ENCODE measurements at places on chromosomes 12 and 14. TPM values are rescaled to one million over a fixed set of nuclear protein-coding genes. Genes with fewer than 3 reads are reported as not detected.
A peak's percentile ranks its signal among the peaks of the same experiment; 100 is the strongest.

- no peak for DNase-seq
These were observed 1.5 kb upstream of the FGF6 start for GRCh38 chr12:4447151-4447550.

GRCh38 chr14:96104469-96105057 is 65.4 kb downstream of the C14orf132 start:
- DNase-seq, result no peak

DNA sequence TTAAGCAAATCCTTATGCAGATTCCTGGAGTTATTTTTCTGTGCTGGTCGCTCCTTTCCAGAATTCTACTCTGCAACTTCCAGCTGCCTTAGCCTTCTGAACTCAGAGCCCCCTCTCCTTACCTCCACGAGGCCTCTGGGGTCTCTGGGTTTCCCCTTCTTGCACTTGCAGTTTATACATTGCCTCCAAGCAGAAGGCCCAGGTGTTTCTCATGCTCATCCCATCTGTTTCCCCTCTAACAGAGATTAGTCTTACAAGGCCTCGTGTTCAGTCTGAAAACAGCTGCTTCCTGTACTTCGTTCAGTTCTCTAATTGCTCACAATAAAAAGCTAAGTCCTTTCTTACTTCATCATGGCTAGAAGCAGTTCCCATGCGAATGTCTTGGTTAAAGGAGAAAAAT is 134.4 kb upstream of the FGD4 start:
- DNase-seq, result no peak

DNA sequence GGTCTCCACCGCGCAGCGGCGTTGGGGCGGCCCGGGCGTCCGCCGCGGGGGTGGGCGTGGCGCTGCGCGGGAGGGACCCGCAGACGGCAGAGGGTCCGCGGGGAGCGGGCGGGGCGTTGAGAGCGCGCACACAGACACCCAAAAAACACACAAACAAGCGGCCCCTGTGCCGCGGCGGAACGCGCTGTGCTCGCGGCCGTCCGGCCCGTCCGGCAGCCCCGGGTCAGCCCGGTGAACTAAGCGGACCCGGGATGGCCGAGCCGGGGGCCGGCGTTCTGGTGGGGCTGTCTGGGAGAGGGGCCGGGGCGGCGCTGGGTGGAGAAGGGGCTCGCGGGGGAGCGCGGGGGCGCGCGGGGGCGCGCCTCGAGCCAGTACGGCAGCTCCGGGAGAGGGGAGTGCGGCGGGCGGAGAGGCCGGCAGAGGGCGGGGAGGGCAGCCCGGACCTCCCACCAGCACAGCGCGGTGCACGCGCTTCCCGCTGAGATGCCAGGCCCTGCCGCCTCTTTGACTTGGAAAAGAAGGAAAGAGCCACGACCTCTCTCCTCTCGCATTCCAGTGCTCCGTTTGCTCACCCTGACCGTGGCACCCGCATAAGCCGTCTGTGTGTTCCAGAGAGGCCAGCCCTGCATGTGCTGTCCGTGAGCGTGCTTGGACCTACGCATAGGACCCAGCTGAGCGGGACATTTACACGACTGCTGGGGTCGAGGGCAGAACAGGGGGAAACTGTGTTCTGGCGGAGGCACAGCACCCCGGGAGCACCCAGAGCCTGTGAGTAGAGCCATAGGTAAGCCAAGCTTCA is 10.3 kb downstream of the SLC6A12 start:
- no peak for DNase-seq

GRCh38 chr14:54639611-54640010 is 72.7 kb downstream of the SAMD4A start:
- DNase-seq, result no peak

GRCh38 chr12:124687917-124688316 is 120.5 kb upstream of the NCOR2 start:
- peak; percentile 63 for DNase-seq

DNA sequence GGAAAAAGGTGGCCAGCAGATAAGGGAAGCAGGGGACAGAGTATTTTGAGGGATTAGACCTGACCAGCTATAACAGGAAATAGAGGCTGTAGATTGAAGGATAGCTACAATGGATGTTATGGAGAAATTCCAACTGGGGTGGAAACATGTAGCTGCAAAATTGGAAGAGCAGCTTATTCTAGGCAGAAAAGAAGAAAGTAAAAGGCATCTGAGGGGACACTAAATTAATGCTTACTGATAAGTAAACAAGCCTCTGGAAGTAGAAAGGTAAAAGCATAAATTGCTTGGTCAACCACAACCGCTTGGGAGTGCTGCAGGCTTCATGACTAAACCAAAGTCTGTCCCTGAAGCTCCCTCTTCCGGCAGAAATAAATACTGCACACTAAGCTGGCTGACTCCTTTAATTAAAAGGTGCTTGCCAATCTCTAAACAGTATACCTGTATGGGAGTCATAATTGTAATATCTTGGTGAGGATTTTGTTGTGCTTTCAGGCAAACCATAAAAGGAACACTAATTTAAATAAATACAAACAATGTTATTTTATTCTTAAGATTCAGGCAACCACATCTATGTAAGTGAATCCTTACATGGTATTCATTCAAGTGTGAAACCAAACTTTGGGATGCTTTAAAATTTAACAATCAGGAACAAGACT is 7.7 kb downstream of the UBC start:
- peak; percentile 98 for DNase-seq

GRCh38 chr14:49538852-49539251 is 47.3 kb downstream of the RPS29 start:
- no peak for DNase-seq

DNA sequence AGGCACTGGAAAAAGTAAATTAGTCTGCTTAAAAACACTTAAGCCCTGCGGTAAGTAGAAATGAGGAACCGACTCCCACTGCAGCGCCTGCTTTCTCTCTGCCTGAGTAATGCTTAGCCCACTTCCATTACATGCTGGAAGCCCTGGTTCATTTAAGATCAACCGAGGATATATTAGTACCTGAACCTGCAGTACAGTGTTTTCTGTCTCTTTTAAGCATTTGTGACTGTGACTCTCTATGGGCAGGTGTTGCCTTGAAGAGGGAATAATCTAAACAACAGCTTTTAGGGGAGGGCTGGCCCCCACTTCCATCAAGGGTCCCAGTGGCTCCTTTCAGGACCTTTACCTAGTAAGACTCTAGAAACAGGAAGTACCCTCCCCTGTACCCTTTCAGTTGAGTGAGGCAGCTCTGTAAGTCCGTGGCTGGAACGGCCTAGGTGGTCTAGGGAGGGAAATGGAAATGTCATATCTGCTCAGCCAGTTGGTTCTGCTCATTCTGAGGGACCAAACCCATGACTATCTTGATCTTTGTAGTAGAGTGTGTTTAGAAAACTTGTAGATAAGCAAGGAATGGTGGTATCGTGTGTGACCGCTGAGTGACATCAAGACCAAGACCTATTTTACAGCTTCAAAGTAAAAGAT is 56.2 kb downstream of the FNTB start:
- no peak for DNase-seq

- peak; percentile 86 for DNase-seq
These were observed 730 bp downstream of the CLSTN3 start for GRCh38 chr12:7130701-7131501.

- no peak for DNase-seq
These were observed 18.5 kb upstream of the DHRS7 start for GRCh38 chr14:60183741-60184140.

DNA sequence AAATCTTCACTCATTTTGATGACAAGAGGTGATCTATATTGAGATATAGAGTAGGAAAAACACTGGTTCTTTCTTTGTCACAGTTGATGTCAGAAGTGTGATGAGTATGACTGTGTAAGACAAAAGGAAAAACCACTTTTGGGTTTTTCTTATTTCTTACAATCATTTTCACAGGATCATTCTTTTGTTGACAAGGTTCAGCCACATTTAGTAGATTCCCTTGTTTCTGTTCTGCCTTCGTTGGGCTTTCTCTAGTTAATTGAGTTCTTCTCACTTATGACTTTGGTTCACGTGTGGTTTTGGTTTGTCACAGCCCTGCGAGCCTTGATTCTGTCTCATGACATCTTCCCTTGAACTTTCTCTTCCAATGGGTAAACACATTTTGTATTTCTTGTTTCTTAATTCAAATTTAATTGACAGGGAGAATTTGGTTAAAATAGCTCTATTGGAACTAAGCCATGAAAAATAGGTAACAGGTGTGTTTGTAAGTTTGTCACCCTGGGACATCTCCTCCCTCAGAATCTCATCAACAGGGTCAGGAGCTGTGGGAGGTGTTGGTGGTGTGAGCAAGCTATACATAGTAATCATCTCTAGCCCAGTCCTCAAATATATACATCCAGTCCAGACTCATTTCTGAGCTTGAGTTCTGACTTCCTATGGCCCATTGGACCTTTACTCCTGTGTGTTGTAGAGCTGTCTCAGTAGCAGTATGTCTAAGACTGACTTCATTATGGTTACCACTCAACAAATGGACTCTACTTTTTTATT is 255.3 kb downstream of the BMP4 start:
- DNase-seq, result no peak

- no peak for DNase-seq
These were observed 1.8 kb upstream of the KRT82 start for GRCh38 chr12:52407918-52408317.

- peak; percentile 61 for DNase-seq
These were observed 98.1 kb downstream of the DDHD1 start for GRCh38 chr14:53055003-53055402.

The TMEM179 gene
- not detected for total RNA-seq

The LGALS3 gene
- 12.2 TPM for total RNA-seq

The KERA gene
- total RNA-seq, result not detected

The TAMALIN gene
- total RNA-seq, result 10.4 TPM

The CLEC1B gene
- not detected for total RNA-seq

Measured in activated CD4-positive, alpha-beta T cell treated with anti-CD3 and anti-CD28 coated beads, Interleukin-2, amount 10 ng/mL, durations not matched to agents 24 days and 14 days (primary cell).